CD4-positive, alpha-beta T cell treated with Interleukin-1 beta for 1 hour (primary cell): ENCODE measurements at places on chromosomes 12 and 14.

DNA sequence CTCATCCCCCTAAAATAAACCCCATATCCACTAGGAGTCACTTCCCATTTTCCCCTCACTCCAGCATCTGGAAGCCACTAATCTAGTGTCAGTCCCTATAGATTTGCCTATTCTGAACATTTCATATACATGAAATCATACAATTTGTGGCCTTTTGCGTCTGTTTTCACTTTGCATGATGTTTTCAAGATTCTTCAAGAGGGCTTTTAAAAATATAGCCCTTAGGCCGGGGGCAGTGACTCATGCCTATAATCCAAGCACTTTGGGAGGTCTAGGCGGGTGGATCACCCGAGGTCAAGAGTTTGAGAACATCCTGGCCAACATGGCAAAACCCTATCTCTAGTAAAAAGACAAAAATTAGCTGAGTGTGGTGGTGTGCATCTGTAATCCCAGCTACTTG is 104.7 kb downstream of the VEZT start:
- DNase-seq = no peak

DNA sequence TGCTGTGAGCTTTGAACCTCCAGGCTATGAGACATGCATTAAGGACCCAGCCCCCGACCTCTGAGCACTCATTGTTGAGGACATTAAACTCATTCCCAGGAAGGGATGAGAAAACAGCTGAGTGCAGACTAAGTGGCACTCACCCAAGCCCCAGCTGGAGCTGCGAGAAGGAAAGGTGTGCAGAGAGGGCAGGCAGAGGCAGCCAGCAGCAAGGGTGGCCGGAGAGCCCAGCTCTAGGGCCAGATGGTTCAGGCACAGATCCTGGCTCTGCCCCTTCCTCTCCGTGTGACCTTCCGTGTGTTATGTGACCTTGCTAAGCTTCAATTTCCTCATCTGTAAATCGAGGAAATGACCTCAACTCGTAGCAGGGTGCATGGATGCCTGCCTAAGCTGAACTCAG is 3.7 kb downstream of the TSPAN11 start:
- no peak for DNase-seq

DNA sequence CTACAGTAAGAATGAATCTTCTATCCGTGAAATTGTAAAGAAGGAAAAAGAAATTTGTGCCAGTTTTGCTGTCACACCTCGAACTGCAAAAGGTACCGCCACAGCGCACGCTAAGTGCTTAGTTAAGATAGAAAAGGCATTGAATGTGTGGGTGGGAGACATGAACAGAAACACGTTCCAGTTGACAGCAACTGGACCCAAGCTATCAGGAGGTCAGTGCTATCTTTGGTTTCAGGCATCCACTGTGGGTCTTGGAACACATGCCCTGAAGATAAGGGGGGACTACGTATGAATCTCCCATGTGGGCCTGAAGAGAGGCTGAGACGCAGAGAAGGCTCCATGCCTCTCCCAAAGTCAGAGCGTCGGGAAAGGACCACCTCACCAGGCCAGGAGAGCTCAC is 9.8 kb downstream of the IFFO1 start:
- DNase-seq = no peak

- no peak for DNase-seq
Observed at GRCh38 chr12:114903083-114903691, 219.2 kb upstream of the TBX3 start.

DNA sequence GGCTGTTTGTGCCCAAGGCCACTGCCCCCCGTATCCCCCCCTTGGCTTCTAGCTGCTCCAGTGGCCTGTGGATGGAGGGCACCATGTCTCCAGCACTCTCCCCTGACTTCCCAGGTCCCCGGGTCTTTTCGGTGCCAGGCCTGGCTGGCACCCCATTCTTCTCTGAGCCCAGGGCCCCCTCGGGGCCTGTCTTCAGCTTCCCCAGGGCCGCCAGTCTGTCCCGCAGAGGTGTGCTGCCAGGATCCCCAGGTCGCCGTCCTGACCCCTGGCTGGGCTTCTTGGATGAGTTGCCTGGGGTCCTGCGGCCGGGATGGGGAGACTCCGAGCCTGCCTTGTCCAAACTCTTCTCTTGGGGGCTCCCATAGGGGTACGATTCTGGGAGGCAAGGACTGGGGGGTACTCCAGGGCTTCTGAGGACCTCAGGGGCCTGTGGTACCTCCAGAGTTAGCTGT is 32.5 kb downstream of the NCKAP5L start:
- DNase-seq = no peak

- DNase-seq = no peak
Observed at GRCh38 chr12:2283916-2284315, 231.1 kb downstream of the CACNA1C start.

DNA sequence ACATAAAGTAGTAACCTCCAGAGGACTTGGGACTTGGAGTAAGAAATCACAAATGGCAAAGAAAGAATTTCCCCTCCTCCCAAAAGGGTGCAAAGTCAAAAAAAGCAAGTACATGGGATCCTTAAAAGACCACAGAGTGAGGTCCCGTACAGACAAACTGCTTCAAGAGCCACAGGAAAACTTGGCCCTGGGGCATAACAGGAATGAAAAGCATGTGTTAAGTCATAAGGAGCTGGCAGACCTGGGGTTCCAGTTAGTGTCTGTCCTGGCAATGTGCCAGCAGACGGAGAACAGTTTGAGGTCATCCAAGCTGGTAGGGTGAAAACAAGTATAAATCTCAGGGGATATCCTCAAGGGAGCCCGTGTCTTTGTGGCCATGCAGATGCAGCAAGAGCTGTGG is 73.2 kb downstream of the HSD17B6 start:
- no peak for DNase-seq

DNA sequence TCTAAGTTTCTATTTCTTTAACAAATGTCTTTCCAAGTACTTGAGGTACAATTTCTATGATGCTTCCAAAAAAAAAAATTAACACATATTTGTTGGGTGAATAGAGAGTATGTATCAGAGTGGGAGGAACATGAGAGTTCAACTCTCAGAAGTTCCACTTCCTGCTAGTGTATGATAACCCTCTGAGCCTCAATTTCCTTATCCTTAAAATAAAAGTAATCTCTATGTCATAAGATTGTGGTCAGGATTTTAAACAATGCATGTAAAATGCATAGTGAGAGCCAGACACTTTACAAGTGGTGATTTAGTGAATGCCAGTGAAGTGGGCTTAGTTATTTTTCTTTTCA is 270.3 kb upstream of the AMIGO2 start:
- no peak for DNase-seq

GRCh38 chr14:72652179-72652578 is 241.7 kb downstream of the DPF3 start:
- no peak for DNase-seq

GRCh38 chr12:23694307-23694706 is 255.2 kb downstream of the SOX5 start:
- no peak for DNase-seq

DNA sequence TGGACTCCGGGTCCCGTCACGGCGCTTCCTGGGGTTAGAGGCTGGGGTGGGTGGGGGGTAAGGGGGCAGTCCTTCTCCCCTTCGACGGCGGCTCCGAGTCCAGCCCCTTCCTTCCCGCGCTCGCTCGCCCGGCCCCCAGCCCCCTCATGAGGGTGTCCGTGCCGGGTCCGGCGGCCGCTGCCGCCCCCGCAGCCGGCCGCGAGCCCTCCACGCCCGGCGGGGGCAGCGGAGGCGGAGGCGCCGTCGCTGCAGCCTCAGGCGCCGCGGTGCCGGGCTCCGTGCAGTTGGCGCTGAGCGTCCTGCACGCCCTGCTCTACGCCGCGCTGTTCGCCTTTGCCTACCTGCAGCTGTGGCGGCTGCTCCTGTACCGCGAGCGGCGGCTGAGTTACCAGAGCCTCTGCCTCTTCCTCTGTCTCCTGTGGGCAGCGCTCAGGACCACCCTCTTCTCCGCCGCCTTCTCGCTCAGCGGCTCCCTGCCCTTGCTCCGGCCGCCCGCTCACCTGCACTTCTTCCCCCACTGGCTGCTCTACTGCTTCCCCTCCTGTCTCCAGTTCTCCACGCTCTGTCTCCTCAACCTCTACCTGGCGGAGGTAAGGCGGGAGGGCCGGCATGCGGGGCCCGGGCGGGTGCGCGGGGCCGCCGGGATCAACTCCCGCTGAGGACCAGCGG is 500 bp downstream of the GPR137C start:
- no peak for DNase-seq

DNA sequence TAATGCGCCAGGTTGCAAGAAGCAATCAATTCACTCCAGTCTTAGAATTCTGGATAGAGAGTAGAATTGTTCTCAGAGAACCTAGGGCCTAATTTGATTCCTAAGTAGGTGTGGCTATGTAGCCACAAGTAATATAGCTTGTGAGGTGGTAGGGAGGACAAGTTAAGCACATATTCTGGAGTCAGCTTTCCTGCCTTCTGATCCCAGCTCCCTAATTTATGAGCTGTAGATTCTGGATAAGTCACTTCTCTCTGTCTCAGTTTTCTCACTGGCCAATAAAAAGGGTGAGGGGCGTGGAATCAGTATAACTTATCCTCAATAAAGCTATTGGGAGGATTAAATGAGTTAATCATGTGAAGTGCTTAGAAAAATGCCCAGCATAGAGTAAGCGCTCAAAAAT is 3.0 kb upstream of the SNW1 start:
- DNase-seq = no peak

DNA sequence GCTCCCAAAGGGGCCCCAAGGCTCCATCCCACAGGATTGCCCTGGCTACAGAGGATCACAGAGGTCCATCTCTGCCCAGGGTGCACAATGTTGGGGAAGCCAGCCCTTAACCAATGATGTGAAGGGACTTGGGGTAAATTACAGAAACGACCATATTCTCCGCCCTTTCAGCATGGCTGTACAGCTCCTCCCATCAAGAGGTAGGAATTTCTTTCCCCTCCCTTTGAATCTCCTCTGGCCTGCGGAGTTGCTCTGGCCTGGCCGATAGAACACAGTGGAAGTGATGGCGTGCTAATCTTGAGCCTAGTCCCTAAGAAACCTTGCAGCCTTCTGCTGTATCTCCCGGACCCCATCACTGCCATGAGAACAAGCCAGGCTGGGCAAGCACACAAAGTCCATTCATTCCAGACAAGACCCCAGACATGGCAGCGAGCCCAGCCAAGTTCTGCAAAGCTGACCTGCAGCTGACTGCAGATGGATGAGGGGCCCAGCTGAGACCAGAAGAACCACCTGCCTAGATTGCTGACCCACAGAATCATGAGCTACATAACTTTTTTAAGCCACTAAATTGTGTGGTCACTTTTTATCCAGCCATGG is 6.9 kb upstream of the IFI27 start:
- DNase-seq = no peak

GRCh38 chr14:105163040-105163742 is 5.4 kb downstream of the JAG2 start:
- no peak for DNase-seq

GRCh38 chr12:113173081-113173698 is 12.1 kb downstream of the DDX54 start:
- DNase-seq = no peak

DNA sequence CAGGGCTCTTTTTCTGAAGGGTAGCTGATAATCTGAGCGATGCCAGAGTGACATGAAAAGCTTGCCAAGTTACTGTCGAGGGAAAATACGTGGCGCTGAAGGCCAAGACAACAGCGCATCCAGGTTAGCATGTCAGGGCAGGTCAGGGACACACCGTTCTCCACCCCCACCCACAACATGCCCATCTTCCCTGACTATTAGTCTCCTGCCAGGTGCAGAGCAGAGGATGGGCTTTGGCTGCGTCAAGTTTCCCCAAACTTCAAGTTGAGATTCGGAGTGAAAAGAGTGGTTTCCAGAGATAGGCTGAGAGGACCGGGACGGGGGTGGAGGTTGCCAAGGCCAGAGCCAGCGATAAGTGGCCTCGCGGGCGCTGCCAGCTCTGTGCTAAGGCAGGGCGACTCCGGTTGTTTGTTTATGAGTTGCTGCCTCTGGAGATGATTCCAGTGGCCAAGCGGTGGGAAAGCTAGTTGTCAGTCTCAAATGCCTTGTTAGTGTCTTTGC is 1.7 kb downstream of the TRHDE start:
- no peak for DNase-seq

DNA sequence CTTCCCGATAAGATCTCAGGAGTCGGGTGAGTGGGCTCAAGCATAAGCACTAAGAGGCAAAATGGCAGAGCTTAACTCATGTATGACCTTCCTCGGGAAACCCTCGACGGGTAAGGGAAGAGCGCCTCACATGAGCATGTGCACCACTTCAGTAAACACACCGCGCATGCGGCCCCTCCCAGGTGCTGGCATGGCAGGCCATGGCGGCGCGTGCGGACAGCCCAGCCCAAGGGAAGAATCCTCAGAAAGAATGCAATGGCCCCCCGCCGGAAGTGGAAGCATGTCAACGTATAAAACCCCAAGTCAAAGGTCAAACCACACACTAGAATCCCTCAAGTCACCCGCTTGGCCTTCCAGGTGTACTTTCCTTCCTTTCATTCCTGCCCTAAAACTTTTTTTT is 6.6 kb upstream of the TNFAIP2 start:
- no peak for DNase-seq

DNA sequence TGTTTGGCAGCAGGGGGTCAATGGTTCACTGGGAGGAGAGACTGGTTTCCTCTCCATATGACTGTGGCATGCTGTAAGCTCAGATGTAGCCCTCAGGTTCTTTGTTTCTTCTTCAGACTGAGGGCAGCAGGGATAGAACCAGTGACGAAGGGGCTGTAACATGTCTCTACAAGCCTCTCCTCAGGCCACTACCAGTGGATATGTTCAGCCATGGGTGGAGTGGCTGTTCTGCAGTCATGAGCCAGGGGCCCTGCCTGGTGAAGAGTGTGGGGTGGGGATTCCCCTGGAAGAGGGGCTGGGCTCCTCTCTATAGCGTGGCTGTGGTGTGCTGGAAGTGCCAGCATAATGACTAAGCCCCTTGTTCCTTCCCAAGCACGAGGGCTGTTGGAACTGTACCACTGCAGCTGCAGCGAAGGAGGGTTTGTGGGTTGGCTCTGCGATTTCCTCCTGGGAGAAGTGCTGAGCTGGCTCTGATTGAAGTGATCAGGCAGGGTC is 55.8 kb downstream of the CMAS start:
- DNase-seq = peak; percentile 6

GRCh38 chr14:22535916-22536315 is 53.1 kb downstream of the DAD1 start:
- no peak for DNase-seq

GRCh38 chr14:61322011-61322798 is 826 bp downstream of the PRKCH start:
- DNase-seq = peak; percentile 56

DNA sequence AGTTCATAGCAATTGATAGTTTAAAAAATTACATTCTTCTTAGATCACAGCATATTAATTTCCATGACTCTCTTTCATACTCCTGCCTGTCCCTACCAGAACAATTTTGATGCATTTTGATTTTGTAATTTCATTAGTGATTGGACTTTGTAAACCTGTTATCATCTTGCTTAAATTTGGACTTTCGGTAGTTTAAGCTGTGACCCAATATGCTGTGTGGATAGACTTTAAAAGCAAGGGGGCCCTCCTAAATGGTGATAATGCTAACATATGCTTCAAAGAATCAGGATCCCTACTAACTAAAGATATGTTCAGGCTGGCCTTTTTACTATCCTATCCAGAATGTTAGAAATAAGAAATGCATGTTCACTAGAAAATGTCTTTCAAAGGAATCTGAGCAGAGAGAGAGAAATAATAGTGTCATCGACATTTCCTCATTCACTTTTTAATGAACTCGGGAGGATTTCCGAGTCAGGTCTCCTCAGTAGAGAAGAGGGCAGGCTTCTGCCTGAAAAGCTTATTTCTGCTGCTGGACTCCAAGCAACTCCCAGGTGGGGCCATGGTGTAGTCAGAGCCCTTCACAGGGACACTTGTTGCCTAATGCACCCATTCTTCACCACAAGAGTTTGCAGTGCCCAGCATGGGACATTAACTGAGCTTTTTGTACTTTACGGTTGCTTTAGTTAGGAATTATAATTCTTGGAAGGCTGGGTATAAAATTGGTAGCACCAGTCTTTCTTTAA is 16.7 kb downstream of the SLC38A4 start:
- no peak for DNase-seq

- no peak for DNase-seq
Observed at GRCh38 chr12:47901718-47902093, 3.1 kb downstream of the VDR start.
